Stimulated activated CD4-positive, alpha-beta T cell treated with anti-CD3 and anti-CD28 coated beads, TNF-alpha, amount 100 ng/mL, for 4 hours (primary cell): ENCODE measurements at places on chromosomes 2 and 18.

GRCh38 chr2:46781468-46782189 is 134.0 kb downstream of the MCFD2 start:
- no peak for DNase-seq

- DNase-seq = no peak
Observed at GRCh38 chr2:9008951-9009664, 5.6 kb upstream of the MBOAT2 start.

- no peak for DNase-seq
Observed at GRCh38 chr2:152584301-152584700, 133.0 kb downstream of the PRPF40A start.

- no peak for DNase-seq
Observed at GRCh38 chr18:50911006-50911405, 32.1 kb downstream of the ME2 start.

GRCh38 chr2:146244830-146245229 is 1600.0 kb upstream of the ACVR2A start:
- DNase-seq = no peak

DNA sequence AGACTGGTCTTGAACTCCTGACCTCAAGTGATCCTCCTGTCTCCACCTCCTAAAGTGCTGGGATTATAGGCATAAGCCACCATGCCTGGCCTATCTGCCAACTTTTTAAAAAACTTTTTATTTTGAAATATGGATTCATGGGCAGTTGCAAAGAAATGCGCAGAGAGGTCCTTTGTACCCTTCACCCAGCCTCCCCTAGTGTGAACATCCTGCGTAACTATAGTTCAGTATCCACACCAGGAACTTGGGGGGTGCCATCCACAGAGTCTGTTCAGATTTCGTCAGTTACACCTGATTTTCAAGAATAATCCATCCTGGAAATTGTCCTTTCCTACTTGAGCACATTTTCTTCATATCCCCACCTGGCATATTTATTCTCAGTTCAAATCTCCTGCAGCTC is 33.0 kb downstream of the EFR3B start:
- DNase-seq = no peak

DNA sequence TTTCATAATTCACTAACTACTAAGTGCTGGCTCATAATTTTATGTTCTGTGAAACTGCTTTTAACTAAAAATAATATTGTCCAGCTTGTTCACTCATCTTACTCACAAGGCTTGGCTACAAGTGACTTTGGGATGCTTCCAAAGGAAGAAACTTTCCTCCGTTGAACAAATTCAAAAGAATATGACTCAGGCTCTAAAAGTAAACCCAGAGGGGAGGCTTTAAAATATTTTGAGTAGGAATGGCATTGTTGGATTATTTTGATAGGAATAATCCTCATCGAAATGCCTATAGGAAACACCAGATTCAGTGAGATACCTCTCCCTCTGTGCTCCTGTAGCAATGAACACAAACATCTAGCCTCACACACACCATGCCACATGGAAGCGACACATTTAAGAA is 25.2 kb upstream of the TLK1 start:
- no peak for DNase-seq

GRCh38 chr2:70767079-70767698 is 811 bp downstream of the ADD2 start:
- DNase-seq = no peak

- no peak for DNase-seq
Observed at GRCh38 chr2:60840880-60841279, 40.5 kb upstream of the REL start.

DNA sequence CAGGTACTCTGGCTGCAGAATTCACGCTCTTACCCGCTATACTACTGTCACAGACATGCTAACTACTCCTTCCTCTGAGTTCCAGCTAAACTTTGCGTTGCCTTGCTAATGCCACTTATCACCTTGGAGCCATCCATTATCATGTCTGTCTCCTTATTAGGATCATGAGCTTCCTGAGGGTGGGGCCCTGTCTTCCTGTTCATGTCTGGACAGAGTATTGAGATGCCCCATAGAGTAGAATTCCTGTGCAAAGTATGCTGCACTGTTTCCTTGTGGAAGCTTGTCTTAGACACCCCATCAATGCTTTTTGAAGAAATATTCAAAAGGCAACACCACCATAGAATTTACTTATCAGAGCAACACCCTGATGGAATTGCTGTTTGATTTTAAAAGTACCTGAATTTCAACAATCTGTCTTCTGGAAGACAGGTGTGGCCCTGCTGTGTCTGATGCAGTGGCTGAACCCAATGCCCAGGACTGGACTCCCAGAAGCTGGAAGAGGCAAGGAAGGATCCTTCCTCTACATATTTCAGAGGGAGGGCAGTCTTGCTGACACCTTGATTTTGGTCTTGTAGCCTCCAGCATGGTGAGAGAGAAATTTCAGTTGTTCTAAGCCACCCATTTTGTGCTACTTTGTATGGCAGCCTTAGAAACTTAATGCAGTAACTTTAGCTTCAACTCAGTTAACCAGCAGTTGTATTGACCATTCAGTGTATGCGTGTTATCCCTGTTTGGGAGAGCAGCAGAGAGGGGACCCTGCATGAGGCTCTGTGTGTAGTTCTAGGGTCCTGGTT is 5.6 kb downstream of the LAMA3 start:
- DNase-seq = no peak

DNA sequence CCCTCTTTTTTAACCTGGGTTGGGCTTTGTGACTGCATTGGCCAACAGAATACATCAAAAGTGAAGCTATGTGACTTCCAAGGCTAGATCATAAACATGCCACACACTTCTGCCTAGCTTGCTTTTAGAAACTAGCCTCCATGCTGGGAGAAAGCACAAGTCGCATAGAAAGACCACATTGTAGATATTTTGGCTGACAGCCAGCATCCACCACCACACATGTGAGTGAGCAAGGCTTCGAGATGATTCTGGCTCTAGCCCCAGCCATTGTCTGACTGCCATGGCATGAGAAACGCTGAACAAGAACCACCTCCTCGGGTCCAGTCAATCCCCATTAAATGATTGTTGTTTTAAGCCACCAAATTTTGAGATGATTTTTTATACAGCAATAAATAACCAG is 66.8 kb upstream of the STPG4 start:
- no peak for DNase-seq

DNA sequence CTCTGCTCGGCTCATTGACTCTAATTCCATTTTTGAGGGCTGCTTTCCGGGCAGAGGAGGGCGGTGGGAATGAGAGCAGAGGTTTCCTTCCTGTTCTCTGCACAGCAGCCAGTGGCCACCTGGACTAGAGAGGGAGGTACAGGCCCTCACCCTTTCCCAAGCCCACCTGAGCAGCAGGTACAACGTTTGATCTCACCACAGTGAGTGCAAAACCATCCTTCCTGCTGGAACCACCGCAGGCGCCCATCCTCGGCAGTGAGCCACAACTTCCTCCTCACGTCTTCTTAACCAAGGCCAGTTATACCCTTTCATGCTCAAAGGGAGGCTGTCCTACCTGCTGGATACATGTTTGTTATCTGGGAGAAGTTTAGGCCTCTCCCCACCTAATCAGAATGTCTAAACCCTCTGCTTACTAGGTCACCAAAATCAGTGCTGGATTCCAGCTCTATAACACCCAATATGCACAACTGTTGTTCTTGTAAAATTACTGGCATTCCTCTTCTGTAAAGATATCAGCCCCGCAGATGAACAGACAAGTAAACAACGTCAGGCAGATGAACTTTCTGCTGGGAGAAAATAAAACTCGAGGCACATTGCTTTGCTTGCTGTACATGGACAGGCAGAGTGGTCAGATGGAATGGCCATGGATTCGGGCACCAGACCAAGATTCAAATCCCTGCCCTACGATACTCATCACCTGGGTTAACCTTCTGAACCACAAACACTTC is 191.4 kb downstream of the SH3RF3 start:
- DNase-seq = no peak

- no peak for DNase-seq
Observed at GRCh38 chr2:28161466-28161865, 231.2 kb upstream of the FOSL2 start.

DNA sequence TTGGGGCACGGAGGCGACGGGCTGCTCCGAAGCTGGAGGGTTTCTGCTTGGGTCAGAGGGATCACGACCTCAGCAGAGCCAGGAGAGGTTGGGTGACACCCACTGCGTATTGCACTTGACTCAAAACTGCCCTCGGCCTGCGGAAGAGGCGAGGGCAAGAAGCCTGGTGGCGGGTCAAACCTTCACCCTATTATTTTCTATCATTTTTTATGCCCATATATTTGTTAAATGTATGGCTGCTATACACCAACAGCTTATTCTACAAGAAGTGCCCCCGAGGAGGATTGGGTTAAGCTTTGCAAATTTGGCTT is 12.6 kb upstream of the SATB2 start:
- no peak for DNase-seq

- DNase-seq = no peak
Observed at GRCh38 chr2:59968441-59968840, 585.0 kb downstream of the BCL11A start.

- no peak for DNase-seq
Observed at GRCh38 chr2:96185516-96185915, 23.1 kb downstream of the STARD7 start.

- no peak for DNase-seq
Observed at GRCh38 chr2:133377599-133377998, 190.7 kb downstream of the NCKAP5 start.

- no peak for DNase-seq
Observed at GRCh38 chr2:10524341-10524740, 76.2 kb upstream of the ODC1 start.

DNA sequence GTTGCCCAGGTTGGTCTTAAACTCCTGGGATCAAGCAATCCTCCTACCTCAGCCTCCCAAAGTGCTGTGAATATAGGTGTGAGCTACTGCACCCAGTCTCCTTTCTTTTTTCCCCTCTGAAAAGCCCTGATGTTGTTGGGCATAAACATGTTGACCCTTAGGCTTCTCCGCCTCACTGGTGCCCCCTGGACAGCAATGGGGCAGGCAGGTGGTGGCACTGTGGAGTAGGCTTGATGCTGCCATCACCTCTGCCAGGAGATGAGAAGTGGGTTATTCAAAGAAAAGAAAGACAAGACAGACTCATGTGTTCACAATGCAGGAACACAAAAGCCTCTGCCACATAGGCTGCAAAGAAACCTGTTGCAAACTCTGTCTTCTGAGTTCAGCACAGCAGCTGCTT is 169.9 kb downstream of the EN1 start:
- no peak for DNase-seq

DNA sequence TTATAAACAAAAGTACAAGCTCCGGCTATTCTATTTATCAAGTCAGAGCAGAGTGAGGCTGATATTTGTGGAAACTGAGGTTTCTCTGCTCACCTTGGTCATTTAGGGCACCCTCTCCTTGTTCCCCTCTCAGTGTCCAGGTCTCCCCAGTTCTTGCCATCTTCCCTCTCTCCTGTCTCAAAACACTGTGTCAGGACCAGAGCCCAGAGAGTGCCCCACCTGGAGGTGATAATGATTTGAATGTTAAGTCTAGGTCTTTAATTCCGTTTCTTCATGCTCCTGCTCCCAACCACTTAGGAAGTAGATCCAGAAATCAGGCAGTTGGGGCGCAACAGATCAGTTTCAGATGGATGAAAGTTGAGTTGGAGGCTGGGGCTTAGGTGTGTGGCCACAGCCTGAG is 9.2 kb upstream of the ADCY3 start:
- no peak for DNase-seq

DNA sequence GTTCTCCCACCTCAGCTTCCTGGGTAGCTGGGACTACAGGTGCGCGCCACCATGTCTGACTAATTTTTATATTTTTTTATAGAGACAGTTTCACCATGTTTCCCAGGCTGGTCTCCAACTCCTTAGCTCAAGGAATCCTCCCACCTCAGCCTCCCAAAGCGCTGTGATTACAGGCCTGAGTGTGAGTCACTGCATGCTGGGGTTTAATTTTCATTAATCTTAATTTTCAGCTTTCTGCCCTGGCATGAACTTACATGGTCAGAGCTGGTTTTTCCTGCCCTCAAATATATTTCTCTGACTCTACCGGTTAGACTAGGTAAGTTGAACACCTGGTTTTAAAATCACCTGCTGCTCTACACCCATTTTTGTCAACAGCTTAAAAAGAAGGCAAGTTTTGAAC is 3.1 kb downstream of the MARCHF7 start:
- no peak for DNase-seq
